ENCODE measurements at places on chromosomes 3 and 15.

- no peak for DNase-seq
Measured at GRCh38 chr3:43442872-43443395, 156.6 kb downstream of the SNRK start.

GRCh38 chr3:133211449-133211848 is 173.3 kb downstream of the TMEM108 start:
- peak; percentile 46 for DNase-seq

- no peak for DNase-seq
Measured at GRCh38 chr3:188518835-188519452, 365.0 kb downstream of the LPP start.

- no peak for DNase-seq
Measured at GRCh38 chr15:39591141-39591895, 10.4 kb downstream of the THBS1 start.

DNA sequence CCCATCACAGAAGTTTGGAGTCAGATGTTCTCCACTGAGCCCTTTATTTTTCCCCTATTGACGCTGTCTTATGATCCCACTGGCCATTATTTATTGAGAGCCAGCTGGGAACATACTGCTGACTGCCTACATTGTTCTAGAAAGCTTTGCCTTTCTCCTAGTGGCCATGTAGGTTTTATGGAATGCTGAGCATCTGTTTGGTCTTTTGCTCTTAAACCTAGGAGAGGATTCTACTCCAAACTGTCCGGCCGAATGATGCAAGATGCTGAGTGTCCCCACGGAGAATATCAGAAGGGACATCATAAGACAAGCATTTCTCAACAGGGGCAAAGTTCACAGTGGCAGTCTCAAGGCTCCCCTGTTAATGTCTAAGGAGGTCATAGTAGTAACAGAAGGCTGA is 171.4 kb downstream of the ARRDC4 start:
- no peak for DNase-seq
